ENCODE measurements at places on chromosomes 13 and 19.

DNA sequence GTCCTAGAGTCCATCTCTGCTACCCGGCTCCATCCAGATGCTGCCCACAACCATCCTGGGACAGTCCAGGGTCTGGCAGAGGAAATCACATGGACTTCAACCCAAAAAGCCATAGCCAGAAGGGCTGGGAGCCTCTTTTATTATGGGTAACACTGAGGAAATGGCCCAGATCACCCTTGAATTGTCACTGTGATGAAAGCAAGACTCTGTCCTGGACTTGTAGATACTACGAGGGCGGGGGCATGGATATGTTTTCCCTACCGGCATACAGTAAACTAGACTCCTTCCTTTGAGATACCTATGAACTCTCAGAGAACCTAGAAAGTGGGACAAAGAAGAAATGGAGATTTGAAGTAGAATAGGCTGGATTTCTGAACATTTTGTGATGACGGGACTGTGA is 110.3 kb downstream of the LACC1 start:
- no peak for DNase-seq

- DNase-seq: no peak
Measured at GRCh38 chr13:97567510-97568243, 133.7 kb downstream of the RAP2A start.

GRCh38 chr19:19434483-19435045 is 29.1 kb downstream of the GATAD2A start:
- no peak for DNase-seq

GRCh38 chr13:57633141-57633949 is 1.8 kb downstream of the PCDH17 start:
- DNase-seq: no peak

DNA sequence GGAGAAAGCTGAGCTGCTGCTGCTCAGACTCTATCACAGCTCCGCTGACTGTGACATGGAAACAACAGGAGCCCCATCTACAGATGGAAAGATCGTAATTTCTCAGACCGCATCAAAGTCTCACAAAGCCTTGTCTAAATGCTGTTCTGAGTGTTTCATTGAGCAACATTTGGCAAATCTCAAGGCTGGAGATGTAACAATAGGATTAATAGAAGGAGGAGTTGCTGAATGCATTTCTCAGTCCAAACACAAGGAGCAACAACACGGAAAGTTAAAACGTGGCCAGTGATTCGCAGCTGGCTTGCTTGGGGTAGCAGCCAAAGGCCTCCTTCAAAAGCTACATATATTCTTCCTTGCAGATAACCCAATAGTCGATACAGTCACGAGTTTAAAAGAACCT is 55.7 kb downstream of the MRPL57 start:
- DNase-seq: no peak

GRCh38 chr13:66943530-66943929 is 286.6 kb downstream of the PCDH9 start:
- no peak for DNase-seq

DNA sequence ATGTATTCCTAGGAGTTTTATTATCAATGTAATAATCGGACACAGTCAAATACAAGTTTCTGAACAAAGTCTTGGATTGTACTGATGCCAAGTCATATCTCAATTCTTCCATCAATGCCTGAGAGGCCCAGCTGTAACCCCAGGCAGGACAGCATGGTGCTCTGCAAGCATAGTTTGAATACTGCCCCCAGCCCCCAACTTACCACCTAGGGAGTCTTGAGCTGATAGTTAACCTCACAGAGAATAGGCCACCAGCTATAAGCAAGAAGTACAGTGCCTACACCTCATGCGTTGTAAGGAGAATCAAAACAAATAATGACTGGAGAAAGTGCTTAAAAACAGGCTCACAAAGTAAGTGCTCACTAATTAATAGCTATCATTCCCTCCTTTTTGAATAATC is 2.7 kb downstream of the PROSER1 start:
- no peak for DNase-seq

GRCh38 chr19:48632692-48633147 is 4.5 kb downstream of the DBP start:
- DNase-seq: no peak

DNA sequence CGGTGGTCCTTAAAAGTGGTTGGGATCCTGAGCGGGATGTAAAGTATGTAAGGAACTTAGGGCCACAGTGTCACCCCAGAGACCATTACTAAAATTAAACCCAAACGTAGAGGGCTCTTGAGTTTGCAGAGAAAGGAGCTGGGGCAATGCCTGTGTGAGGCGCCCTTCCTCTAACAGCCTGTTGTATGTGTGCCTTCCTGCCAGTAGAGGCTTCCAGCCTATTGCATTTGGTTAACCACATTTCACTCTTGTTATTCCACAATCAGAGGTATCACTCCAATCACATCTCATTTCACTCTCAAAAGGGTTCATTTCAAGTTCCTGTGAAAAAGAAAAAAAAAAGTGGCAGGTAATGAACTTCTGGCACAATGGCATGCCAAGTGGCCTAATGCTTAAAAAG is 29.4 kb downstream of the DIAPH3 start:
- no peak for DNase-seq

DNA sequence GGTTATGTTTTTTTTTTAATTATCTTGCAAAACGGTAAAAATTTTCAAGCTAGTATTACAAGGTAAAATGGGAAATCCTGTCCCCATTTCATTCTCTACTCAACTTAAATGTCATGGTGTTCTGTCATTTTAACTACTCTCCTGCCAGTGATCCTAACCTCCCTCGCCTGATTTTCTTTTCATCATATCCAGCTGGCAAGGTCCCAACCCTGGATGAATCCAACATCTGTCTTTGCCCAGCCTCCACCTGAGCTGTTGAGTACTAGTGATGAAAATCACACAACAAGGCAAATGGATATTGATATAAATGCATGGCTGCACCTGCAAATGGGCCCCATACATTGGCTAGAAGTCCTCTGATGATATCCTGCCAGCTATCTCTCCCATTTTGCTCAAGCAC is 6.9 kb upstream of the CDK8 start:
- no peak for DNase-seq

- no peak for DNase-seq
Measured at GRCh38 chr19:48479686-48480085, 10.5 kb downstream of the CYTH2 start.

DNA sequence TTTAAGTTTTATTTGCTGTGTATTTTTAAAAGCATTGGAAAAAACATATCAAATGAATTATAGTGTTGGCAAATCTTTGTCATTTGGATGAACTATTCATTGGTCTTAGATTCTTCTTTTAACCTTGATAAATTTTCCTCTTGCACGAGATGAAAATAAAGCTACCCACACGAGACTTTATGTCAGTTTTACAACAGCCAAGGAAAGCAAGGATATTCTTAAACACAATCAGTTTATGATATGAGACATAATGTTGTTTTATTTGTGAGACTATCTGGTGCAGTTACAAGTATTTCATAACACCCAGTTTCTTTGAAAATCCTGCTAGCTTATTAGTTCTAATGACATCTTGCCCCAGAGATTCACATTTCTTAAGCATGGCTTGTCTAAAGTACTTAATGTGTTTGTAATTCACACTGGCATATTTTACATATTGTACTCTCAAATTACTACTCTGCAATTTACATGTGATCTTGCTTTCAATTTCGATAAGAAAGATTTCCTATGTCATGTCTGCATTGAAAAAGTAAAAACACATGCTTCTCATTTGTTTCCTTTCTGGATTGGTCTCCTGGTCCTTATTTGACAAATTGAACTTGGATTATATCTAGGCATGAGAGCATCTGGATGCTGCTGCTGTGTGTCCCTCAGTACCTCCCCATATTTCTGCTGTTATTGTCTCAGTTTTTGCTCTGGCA is 955.5 kb upstream of the PCDH9 start:
- no peak for DNase-seq

DNA sequence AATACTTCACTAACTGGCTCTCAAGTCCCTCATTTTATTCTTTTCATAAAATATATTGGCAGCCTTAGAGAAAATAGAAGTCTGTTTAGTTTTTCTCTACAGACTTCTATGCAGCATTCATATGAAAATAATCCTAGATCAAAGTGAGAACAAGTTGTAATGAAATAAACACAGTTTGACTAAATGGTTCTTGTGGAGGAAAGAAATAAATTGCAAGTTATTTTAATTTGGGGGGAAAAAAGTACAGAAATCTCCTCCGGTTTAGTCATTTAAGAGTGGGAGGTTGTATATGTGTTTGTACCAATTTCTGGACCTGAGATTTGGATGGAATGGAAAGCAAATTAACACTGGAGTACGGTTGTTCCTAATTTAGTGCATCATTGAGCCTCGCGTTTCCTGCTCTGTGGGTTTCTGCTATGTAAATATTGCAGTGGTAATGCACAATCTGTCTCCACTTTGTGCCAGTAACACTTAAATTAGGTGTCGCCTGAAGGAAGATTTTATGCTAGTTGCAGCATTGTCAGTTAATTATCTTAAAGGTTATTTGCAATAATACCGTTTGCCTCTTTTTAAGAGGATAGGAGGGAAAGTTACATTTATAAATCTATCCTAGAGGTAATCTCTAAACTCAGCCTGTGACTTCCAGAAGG is 100.2 kb downstream of the ZIC5 start:
- DNase-seq: no peak

- DNase-seq: no peak
Measured at GRCh38 chr13:53150568-53150967, 122.0 kb downstream of the OLFM4 start.

DNA sequence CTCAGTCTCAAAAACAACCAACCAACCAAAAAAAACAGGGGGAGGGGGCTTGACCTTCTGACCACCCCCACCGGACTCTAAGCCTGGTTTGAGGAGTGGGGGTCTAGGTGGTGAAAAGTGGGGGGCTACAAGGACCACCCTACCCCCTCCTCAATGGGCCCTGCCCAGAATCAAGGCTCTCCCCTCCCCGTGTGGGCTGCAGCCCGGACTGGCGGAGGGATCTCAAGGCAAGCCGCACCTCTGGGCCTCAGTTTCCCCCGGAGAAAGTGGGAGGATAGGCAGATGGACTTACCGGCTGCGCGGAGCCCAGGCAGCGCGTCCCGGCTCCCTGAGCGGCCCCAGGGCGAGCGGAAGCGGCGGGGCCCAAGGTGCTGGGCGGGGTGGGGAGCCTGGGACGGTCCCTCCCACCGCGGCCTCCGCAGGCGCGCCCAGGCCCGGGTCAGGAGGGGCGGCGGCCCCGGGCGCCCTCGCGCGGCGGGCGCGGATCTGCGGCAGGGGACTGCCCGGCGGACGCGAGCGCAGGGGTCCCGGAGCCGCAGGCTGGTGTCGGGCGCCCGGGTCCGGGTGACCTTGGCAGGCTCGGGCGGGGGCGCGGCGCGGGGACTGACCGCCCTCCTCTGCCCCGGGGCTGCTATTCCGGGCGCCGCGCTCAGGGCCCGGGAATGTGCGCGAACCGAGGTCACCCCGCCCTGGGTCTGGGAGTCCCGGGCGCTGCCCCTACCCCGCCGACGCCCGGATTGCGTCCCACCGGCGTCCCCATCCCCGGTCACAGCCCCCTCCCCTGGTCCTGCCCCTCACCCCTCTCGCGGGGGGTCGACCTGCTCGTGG is at the start of gene ADAMTSL5:
Gene ADAMTSL5 (minus strand): TSS at position 349 of the 828 bp plus-strand sequence. CDS start 2,076 bp downstream, outside the sequence.
- DNase-seq: peak; percentile 89

GRCh38 chr19:55494172-55494761 is 6.0 kb downstream of the SSC5D start:
- DNase-seq: no peak

Data from RPMI8226 (cell line).